ENCODE measurements at places on chromosomes 12 and 14. TPM values are rescaled to one million over a fixed set of nuclear protein-coding genes. Genes with fewer than 3 reads are reported as not detected.

The LYZ gene
- total RNA-seq: 66.3 TPM

The ADAMTS20 gene
- not detected for total RNA-seq

The DEPDC4 gene
- total RNA-seq: not detected

The NELL2 gene
- total RNA-seq: 110 TPM

The NUP37 gene
- 12.5 TPM for total RNA-seq

The RDH12 gene
- not detected for total RNA-seq

The KRT3 gene
- total RNA-seq: not detected

The PLA2G1B gene
- total RNA-seq: not detected

The SYT10 gene
- not detected for total RNA-seq

DNA sequence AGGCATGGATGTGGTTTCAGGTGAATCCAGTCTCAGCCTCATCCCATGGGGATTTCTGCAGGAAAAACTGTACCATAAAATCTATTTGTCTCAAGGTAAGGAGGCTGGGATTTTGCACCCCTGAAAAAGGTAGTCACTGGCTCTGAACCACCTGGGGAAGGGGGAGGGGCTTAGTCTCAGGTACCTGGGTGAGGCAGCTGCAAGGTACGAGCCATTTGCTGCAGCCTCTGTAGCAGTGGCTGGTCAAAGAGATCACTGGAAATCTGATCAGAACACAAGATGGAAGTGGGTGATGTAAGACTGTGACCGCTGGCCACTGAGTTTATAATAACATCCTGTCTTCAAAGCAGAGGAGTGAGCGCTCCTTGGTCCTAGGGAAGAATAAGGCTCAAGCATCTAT, 209.9 kb upstream of the NOS1 start:
- DNase-seq: no peak

DNA sequence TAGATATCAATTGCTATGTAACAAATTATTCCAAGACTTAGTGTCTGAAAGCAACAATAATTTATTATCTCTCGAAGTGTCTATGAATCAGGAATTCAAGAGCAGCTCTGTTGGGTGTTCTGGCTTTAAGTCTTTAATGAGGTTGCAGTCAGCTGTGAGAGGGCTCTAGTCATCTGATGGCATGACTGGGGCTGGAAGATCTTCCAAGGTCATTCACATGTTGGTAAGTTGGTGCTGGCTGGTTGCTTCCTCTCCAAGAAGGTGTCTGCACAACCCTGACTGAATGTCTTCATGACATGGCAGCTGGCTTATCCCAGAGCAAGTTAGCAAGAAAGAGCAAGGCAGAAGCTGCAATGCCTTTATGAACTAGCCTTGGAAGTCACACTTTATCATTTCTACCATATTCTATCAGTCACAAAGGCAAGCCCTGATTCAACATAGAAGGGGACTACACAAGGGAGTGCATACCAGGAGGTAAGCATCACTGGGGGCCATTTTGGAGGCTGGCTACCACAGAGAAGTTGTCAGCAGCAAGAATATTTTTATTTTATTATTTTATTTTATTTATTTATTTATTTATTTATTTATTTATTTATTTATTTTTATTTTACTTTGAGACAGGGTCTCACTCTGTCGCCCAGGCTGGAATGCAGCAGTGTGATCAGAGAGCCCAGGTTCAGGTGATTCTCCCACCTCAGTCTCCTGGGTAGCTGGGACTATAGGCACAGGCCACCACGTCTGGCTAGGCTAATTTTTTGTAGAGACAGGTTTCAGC, 7.6 kb upstream of the SLC38A2 start:
- DNase-seq: no peak

- no peak for DNase-seq
Measured at GRCh38 chr12:5889381-5890047, 55.5 kb downstream of the ANO2 start.

DNA sequence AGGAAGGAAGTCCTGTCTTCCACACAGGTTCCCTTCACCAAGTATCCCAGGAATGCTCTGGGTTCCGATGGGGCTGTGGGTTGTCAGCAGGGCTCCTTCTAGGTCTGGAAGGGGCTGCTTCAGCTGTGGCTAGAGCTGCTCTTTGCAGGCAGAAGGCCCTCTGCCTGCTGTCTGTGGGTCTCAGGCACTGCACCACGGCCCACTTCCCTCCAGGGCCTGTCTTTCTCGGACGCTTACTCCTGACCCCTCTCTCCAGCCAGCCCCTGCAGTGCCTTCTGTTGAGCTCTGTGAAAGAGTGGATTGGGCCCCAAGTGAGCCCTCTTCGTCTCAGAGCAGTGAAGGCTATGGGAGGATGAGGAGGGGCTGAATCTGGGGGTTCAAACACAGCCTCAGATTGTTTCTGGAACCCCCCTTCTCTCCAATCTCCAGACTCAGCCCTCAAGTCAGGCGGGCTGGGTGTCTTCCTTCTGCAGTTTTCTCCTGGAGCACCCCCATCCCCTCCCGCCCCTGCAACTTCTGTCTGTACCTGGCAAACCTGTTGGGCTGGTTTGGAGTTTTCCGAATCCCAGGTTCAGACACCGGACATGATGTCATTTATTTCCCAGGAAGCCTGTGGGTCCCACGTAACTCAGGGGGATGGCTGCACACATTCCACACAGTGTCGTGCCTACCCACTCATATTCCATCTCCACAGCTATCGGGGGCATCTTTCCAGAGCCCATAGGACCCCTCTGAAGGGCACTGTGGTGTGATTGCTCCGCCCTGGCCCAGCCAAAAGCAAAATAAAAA, 24.9 kb upstream of the SPPL3 start:
- DNase-seq: no peak

GRCh38 chr12:2845280-2845679, 10.4 kb upstream of the NRIP2 start:
- DNase-seq: no peak

DNA sequence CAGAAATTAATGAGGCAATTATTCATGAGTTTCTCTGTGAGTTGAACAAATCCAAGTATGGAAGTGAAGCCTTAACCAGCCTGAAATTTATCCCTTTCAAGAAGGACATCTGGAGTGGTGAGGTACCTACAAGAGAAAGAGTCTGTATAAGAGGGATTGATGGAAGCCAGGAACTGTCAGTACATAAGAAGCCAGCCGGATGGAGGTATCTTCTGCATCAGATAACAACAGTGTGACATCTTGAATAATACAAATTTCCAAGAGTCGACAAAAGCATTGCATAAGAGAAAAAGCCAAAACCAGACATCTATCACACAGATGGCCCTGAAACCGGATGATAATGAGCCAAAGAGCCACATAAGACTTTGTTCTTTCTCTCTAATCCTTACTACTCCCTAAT, 781.2 kb downstream of the FLRT2 start:
- DNase-seq: no peak

GRCh38 chr12:29879606-29880308, 96.0 kb upstream of the TMTC1 start:
- DNase-seq: no peak

DNA sequence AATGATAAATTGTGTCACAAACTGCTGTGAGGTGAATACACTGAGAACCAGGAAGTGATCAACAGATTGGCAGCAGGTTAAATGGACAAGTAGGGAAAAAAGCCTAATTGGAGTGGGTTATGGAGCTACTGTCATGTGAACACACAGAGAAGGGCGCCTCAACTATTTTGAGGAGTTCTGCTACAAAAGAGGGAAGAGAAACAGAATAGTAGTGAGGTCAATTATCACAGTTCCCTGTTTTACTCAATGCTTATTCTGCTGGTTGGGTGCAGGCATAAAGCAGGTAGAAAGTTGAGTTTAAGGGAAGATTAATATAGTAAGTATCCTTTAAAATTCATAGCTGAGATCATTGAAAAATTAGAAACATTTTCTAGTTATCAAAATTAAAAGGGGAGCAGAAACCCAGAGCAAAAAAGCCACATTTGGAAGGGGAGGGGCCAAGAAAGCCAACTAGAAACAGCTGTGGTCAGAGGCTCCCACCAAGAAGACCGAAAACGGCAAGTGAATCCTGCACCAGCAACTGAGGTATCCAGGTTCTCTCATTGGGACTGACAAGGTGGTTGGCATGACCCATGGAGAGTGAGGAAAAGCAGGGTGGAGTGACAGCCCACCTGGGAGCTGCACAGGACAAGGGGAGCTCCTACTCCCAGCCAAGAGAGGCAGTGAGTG, 105.7 kb downstream of the ZC3H14 start:
- no peak for DNase-seq

GRCh38 chr14:66224492-66225178, 261.5 kb upstream of the CCDC196 start:
- DNase-seq: no peak

- no peak for DNase-seq
Measured at GRCh38 chr12:123879101-123879500, 93.5 kb downstream of the CCDC92 start.

DNA sequence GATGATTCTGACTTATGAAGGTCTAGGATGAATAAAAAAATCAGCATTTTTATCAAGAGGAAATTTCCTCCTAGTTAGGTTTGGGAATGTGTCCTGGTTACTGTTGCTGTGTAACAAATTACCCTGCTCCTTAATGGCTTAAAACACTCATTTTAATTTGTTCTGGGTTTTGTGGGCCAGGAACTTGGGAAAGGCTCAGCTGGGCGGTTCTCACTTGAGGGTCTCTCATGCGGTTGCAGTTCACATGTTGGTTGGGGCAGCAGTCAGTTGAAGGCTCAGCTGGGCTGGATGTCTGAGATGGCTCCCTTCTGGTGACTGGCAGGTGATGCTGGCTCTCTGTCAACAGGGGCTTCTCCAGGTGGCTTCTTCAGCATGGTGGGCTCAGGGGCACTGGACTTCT, 214.6 kb downstream of the RBM19 start:
- no peak for DNase-seq

DNA sequence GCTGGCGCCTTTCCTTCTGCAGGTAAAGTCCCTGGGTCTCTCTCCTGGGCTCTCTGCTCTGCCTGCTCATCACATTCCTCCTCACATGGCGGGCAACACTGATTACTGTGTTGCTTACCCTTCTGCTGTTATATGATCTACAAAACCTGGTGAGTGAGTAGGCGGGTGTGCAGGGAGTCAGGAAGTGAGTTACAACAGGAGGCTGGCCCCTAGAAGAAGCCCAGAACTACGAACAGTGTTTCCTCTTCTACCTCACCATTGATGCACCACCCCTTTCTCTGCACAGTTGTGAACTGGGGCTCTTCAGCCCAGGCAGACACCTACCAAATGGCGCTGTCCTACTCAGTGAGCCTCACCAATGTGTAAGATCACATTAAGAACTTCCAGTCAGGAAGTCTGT, 4.9 kb upstream of the KLHL33 start:
- DNase-seq: no peak

DNA sequence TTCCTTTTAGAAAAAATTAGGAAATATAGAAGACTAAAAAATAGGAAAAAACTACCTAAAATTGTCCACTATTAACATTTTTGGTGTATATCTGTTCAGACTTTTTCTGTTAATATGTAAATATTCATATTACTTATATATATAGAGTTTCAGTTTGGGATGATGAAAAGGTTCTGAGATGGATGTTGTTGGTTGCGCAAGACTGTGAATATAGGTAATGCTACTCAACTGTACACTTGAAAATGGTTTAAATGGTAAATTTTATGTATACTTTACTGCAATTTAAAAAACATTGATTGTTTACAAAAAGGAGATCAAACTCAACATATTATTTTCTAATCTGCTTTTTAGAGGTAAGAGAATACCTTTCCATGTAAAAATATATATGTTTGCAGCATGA, 200.9 kb downstream of the RAD51B start:
- no peak for DNase-seq

DNA sequence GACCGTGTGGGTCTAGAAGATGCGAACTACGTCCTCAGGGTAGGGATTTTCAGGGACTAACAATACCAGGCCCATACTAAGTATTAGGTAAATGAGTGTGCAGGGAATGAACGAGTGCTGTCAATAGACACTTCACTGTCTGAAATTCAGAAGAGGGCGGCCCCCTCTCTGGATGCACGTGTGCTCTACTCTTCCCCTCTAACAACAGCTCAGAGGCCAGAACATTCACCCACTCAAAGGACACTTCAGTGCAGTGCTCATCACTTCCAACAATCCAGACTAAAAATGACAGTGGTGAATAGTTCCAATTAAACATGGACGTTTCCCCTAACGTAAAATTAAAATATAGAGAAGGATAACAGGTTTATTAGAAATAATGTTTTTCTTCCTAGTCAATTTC, 199.9 kb downstream of the CALM1 start:
- no peak for DNase-seq

GRCh38 chr12:106146987-106147386, 8.2 kb upstream of the NUAK1 start:
- no peak for DNase-seq

DNA sequence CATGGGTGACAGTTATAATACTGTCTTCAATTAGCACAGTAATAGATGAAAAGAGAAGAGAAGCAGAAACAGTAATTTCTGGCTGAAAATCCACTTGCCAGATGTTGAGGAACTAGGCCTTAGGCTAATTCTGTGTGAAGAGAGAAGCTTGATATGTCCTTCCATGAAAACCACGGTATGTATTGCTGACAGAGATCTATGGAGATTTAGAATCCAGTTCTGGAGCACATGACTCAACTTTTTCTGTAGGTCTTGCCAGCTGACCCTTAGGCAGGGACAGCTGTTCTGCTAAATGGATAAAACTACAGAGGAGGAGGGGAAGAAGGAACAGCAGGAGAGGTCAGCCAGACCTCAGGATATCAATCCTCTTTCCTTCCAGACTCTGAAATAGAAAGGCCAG, 211.5 kb downstream of the PRKD1 start:
- no peak for DNase-seq

- DNase-seq: no peak
Measured at GRCh38 chr12:53674977-53675700, 744 bp downstream of the ATP5MC2 start.

DNA sequence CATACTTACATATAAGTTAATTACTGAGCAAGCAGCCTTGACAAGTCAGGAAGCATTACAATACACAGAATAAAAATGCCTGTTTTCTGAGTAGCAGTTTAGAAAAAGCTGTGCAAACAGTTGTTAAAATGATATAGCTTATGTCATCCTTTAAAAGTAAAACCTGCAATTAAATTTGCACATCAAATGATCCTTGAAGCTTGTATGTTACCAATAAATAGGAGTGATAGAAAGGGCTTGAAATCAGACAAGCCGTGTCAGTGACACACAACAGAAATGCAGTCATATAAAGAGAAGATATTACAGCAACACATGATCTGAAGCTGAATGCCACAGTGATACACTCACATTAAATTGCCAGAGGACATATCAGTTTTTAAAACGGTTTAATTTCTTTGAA, 70.0 kb downstream of the EPS8 start:
- DNase-seq: no peak

DNA sequence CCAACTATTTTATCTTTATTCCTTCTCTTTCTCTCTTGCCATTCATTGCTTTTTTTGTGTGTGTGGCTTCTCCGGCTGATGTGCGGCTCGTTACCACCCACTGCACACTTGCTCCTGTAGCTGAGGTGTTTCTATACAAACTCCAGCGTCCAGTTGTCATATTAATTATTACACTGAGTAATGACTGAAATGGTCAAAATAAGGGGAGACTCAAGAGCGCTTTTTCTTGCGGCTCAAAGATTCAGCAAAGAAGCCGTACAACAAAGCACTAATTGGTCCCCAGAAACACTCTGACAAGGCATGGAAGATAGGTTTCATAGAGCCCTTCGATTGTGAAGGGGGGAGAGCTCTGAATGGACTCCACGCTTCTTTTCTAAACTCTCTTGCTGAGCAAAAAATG, 5.6 kb upstream of the ASCL1 start:
- no peak for DNase-seq

- no peak for DNase-seq
Measured at GRCh38 chr12:103102225-103102744, 144.8 kb downstream of the ASCL1 start.

GRCh38 chr14:48665077-48665784, 920.9 kb downstream of the RPS29 start:
- no peak for DNase-seq

GRCh38 chr12:6909421-6910145, 4.8 kb upstream of the ENO2 start:
- no peak for DNase-seq

GRCh38 chr12:122865268-122866231, 30.3 kb downstream of the HIP1R start:
- DNase-seq: no peak

Measured in T-helper 17 cell (primary cell).